ENCODE measurements at places on chromosomes 4 and X. TPM values are rescaled to one million over a fixed set of nuclear protein-coding genes. Genes with fewer than 3 reads are reported as not detected.

Gene XK
- not detected for total RNA-seq

Gene AFAP1
- 18.0 TPM for total RNA-seq

Gene APLN
- 0.53 TPM for total RNA-seq

Gene CSAG1
- total RNA-seq, result not detected

Gene KLF8
- 8.1 TPM for total RNA-seq

Gene STOX2
- not detected for total RNA-seq

Gene NPNT
- not detected for total RNA-seq

Gene TRIML1
- total RNA-seq, result not detected

Gene PCDH7
- not detected for total RNA-seq

Gene TMEM271
- total RNA-seq, result not detected

Gene TASL
- 4.0 TPM for total RNA-seq

Gene TDO2
- not detected for total RNA-seq

Gene NHS
- 0.91 TPM for total RNA-seq

Gene NDP
- not detected for total RNA-seq

Gene PNMA6A
- 0.89 TPM for total RNA-seq

Gene ZXDA
- total RNA-seq, result 4.0 TPM

Gene FATE1
- not detected for total RNA-seq

Gene IL15
- total RNA-seq, result 1.1 TPM

Gene SEC24D
- 32.6 TPM for total RNA-seq

Gene NAA15
- total RNA-seq, result 42.2 TPM

Gene DCAF4L1
- total RNA-seq, result 0.15 TPM

Gene PLXNB3
- total RNA-seq, result 0.55 TPM

Gene NPY1R
- total RNA-seq, result not detected

Gene ABLIM2
- total RNA-seq, result 0.43 TPM
